ENCODE measurements at places on chromosomes 11 and 22.

GRCh38 chr11:122276221-122276620, 160.2 kb upstream of the BLID start:
- no peak for DNase-seq
- H3K27ac ChIP-seq, result no peak overlapping the region
- H3K4me3 ChIP-seq, result no peak overlapping the region
- H3K4me1 ChIP-seq, result no peaks in the 10 kb centered on the region
- no peaks in the 10 kb centered on the region for H3K27me3 ChIP-seq

DNA sequence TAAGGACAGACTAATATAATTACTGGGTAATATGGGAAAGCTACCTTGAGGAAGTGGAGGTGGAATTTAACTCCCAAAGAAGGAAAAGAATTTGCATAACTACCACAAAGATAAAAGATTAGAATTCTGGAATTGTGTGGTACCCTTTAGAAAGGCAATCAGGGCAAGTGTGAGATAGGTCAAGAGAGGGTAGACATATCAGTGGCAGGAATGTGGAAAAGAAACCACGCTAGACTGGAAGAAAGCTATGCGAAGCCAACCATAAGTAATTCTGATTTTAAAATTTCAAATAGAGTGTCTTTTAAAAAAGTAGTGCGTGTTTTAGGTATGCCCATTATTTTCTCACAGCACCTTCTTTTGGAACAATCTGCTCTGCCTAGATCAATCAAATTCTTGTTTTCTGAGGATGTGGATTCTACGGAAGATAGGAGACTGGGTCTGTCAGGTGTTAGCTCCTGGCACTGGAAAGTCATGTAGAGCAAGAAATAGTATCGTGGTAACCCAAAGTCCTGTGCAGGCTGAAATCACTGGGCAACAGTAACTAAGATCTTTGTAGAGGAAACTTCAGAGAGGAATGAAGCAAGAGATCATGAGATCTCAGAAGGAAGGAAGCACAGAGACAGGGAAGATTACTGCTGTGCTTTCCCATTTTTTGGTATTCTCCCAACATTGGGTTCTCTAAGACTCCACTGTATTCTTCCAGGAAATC, 111.3 kb upstream of the MTMR2 start:
- no peaks in the 10 kb centered on the region for H3K36me3 ChIP-seq
- no peaks in the 10 kb centered on the region for H3K27me3 ChIP-seq
- H3K4me3 ChIP-seq, result no peak overlapping the region
- DNase-seq, result no peak
- no peaks in the 10 kb centered on the region for H3K4me1 ChIP-seq

GRCh38 chr11:19426011-19426755, 185.4 kb upstream of the E2F8 start:
- H3K27me3 ChIP-seq, result no peaks in the 10 kb centered on the region
- no peak overlapping the region for H3K27ac ChIP-seq
- no peaks in the 10 kb centered on the region for H3K4me1 ChIP-seq
- no peak for DNase-seq
- no peaks in the 10 kb centered on the region for H3K36me3 ChIP-seq

GRCh38 chr22:23913306-23913660, 19.1 kb downstream of the MIF start:
- H3K27me3 ChIP-seq, result no peaks in the 10 kb centered on the region
- H3K4me3 ChIP-seq, result peak overlapping the region; percentile 45
- peak overlapping the region; percentile 91 for H3K27ac ChIP-seq
- H3K36me3 ChIP-seq, result no peaks in the 10 kb centered on the region
- no peaks in the 10 kb centered on the region for H3K4me1 ChIP-seq

GRCh38 chr11:1150116-1150515, 7.6 kb upstream of the MUC5AC start:
- no peak for DNase-seq
- H3K4me1 ChIP-seq, result no peaks in the 10 kb centered on the region
- H3K36me3 ChIP-seq, result no peaks in the 10 kb centered on the region
- H3K27me3 ChIP-seq, result no peaks in the 10 kb centered on the region

GRCh38 chr22:44057401-44057987, 33.4 kb downstream of the PARVB start:
- H3K27me3 ChIP-seq, result no peaks in the 10 kb centered on the region
- H3K4me1 ChIP-seq, result no peaks in the 10 kb centered on the region
- DNase-seq, result peak; percentile 83
- H3K27ac ChIP-seq, result peak overlapping the region; percentile 72

- H3K36me3 ChIP-seq, result no peaks in the 10 kb centered on the region
- DNase-seq, result peak; percentile 29
- no peak overlapping the region for H3K27ac ChIP-seq
- no peaks in the 10 kb centered on the region for H3K27me3 ChIP-seq
- H3K4me1 ChIP-seq, result no peaks in the 10 kb centered on the region
- H3K4me3 ChIP-seq, result no peak overlapping the region
Observed at GRCh38 chr22:17057959-17058814, 26.6 kb upstream of the IL17RA start.
